ENCODE measurements at places on chromosomes 16 and 17.

DNA sequence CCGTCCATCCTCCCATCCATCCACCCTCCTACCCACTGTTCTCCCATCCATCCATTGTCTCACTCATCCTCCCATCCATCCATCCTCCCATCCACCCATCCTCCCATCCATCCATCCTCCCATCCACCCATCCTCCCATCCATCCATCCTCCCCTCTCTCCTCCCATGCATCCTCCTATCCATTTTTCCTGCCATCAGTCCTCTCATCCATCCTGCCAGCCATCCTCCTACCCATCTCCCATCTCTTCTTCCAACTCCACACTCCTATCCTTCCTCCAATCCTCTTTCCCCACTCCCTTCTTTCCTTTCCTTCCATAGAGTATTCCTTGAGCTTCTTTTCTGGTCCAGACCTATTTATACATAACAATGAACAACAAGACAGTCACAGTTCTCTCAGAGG is 12.1 kb downstream of the DRC7 start:
- no peak for DNase-seq

GRCh38 chr16:63980763-63981162 is 1141.1 kb downstream of the CDH11 start:
- no peak for DNase-seq

- DNase-seq, result no peak
Measured at GRCh38 chr17:32240750-32241149, 24.9 kb upstream of the RHBDL3 start.

DNA sequence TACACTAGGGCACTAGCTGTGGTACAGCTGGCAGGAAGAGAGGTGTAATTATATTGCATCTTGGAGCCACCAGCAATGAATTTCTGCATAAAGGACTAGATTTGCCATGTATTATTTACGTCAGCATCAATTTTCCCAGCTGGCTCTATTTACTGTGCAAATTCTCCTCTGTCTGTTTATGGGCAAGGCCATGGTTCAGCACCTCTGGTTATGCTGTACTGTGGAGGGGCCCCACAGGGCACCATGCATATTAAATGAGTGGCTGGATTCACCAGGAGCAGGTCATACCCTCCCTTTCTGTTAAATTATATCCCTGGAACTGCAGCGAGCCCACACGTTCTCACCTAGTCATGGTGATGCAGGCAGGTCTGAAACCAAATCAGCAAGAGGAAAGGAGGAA is 19.8 kb downstream of the RAD51D start:
- no peak for DNase-seq

DNA sequence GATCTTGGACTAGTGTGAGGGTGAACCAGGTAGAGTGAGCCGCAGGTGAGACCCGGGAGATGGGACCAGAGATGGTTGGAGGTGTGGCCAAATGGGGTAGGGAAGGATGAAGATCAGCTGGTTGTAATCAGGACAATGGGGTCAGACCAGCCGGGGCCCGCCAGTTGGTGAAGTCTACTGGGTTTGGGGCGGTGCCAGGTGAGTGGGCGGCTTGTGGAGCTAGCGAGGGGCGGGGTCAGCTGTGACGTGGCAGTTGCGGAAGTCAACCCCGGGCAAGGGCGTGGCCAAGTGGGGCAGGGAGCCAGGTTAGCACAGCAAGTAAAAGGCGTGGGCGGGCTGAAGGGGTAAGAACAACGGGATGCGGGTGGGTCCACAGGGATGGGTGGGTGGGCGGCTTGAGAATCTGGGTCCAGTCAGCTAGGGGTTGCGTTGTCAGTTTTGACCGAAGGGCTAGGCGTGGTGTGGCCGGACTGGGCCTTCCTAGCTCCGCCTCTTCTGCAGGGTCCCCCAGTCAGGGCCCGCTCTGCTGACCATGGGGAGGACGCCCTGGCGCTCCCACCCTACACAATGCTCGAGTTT is 25.5 kb upstream of the ALKBH5 start:
- peak; percentile 92 for DNase-seq

DNA sequence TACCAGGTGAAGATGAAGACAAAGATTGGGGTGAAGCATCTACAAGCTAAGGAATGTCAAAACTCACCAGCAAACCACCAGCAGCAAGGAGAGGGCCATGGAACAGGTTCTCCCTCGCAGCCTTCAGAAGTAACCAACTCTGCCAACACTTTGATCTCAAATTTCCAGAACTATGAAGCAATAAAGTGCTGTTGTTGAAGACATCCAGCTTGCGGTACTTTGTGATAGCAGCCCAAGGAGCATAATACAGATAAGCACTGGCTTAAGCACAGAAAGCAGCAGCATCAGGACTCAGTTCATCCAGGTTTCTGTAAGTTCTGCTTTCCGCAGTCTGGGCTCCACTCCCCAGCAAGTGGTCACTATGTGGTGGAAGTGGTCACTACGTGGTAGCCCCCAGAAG is 16.0 kb upstream of the CDRT4 start:
- DNase-seq, result no peak

DNA sequence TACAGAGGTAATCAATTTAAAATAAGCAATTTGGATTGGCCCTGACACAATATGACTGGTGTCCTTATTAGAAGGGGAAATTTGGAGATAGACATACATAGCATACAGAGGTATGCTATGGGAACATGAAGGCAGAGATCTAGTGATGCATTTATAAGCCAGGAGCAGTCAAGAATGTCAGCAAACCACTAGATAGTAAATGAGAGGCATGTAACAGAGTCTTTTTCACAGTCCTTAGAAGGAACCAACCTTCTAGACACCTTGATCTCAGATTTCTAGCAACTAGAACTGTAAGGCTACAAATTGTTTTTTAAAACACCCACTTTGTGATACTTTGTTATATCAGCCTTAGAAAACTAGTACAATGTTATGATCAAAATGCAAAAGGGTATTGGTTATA is 54.3 kb upstream of the CA10 start:
- no peak for DNase-seq

- no peak for DNase-seq
Measured at GRCh38 chr17:61054436-61054835, 345.2 kb upstream of the TBX2 start.
